Fibroblast of skin of back (primary cell): ENCODE measurements at places on chromosomes 5 and 9.

GRCh38 chr9:124660341-124660801 is 110.7 kb downstream of the NR6A1 start:
- DNase-seq, result peak; percentile 76

DNA sequence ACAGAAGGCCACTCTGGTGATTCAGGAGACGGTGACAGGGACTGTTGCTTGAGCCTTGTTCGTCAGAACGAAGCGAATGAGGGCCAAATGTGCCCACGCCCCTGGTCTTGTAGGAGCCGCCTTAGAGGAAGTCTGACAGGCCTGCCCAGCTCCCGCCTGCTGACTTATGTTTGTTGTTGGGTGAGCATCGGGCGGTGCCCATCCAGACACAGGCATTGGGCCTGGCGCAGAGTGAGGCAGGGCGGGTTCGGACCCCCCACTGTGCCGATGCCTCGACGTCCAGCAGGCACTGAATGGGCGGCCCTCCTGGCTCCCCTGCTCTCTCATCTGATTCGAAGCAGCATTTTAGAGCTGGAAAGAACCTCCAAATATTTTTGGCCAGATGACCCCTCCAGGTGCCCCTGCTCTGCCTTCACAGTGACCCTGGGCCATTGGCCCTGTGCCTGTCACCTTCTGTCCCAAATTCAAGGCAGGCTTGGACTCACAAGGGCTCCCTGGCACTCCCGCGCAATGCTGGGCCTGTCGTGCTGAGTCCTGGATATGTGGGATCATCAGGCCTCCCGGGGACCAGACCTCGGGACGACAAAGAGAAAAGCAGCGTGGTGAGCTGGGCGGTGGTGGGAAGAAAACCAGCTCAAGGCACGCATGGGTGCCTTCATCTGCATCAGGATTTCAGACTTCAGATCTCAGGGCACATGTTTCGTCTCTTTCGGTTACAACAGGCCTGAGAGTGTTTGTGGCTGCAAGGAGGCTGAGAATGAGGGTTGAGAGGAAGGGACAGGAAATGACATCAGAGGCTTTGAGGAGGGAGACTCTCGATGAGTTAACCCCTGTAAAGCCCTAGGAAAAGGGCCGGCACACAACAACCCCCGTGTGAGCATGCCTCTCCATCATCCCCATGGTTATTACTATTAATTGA is 37.1 kb upstream of the OLFM1 start:
- DNase-seq, result no peak

DNA sequence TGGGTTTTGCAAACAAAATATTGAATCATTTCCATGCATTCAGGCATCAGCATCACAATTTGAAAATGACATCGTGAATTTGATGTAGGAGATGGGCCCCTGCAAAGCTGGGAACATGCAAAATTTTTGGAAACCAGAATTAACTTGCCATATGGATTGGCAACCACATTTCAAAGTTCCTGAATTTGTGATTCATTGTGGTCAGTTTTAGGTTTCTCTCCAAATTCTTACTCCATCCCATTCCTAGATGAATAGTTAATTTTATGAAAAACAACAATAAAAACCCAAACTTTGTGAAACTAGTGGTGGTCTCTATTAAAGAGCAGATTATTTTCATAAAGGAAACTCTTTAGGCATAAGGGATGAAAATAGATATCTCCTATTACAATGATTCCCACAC is 107.8 kb upstream of the SLIT3 start:
- no peak for DNase-seq

- DNase-seq, result peak; percentile 80
Observed at GRCh38 chr5:317086-317811, 4.3 kb upstream of the AHRR start.

GRCh38 chr5:145856285-145856818 is 16.5 kb downstream of the GRXCR2 start:
- DNase-seq, result peak; percentile 57

- no peak for DNase-seq
Observed at GRCh38 chr5:23763170-23763569, 255.8 kb downstream of the PRDM9 start.

GRCh38 chr9:82554381-82554780 is 508.6 kb downstream of the RASEF start:
- no peak for DNase-seq

- DNase-seq, result no peak
Observed at GRCh38 chr5:156522651-156523529, 195.9 kb downstream of the SGCD start.

DNA sequence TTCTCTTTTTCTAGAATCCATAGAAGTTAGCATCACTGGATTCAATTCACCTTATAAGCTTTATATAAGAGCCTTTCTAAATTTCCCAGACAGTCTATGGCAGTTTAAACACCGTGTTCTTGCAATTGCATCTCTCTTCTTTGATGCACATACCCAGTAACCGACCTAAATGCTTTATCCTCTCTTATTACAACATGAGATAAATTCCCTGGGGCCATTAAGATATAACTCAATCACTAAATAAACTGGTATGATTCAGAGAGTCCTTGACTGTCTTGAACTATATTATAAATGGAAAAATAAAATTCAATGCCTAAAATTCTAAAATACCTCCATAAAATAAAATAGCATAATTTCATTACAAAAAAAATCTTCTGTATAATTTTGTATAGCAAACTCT is 98.1 kb downstream of the DIRAS2 start:
- no peak for DNase-seq

DNA sequence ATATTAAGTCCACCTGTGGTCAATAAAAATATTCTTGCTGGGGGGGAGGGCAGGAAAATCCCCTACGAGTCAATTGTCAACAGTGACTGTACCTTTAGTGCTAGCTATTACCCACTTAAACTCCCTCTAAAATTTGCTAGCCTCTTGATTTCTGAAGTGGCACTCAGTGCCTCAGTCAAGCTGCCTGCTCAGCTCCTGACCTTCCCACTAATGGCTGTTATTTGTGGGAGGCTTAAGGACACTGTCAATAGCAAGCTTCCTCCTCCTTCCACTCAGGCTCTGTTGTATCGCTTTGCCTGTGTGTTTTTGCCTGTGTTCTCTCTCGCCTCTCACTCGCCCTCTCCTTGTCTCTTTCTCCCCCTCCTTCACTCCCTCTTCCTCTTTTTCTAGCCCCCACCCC is 140.8 kb downstream of the BNC2 start:
- DNase-seq, result no peak

DNA sequence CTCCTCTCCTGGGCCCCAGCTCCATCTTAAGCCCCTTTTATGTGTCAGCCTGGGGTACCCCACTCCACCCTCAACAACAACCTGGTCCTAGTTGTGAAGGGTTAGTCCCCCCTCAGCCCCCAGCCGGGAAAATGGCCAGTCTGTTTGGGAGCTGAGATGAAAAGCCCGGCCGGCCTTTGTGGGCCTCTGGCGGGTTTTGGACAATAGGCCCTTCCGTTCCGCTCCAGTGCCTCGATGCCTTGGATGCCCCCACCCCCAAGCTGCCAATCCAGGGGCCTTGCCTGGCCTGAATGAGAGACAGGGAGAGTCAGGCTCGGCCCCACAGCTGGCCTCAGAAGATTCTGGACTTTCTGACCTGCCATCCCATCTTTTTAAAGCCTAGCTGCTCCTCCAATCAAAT is 9.2 kb downstream of the CNTFR start:
- DNase-seq, result no peak

GRCh38 chr5:154627698-154628678 is 127.2 kb upstream of the LARP1 start:
- DNase-seq, result no peak

DNA sequence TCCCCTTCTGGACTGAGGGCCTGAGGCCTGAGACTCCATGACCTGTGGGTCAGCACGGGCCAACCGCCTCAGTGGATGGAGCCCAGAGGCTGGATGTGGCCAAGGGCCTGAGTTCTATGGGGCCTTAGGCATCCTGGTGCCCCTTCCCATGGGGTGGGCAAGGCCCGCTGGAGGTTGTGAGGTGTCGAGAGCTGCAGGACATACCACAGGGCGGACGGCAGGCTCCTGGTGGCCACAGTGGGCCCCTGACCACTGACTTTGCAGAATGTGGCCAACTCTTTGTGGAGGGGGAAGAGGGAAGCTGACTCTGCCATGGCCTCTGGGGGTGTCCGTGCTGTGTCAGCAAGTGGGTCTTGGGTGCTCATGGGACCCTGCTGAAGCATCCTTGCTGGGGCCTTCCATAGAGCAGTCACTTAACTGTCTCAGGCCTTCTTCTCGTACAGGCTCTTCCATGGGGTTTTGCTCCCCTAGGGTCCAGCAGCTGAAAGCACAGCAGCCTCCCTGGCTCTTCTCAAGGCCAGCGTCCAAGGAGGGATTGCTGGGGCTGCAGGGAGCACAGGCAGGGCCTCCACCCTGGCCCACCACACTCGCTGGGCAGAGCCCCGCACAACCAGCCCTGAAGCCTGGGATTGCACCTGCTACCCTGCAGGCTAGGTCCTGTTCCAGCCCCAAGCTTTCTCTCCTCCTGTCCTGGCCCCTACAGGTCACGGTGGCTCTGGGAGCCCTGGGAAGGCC is 21.6 kb upstream of the SLC9A3 start:
- no peak for DNase-seq

GRCh38 chr9:31137176-31138160 is 1247.0 kb upstream of the ACO1 start:
- DNase-seq, result peak; percentile 93

- peak; percentile 40 for DNase-seq
Observed at GRCh38 chr9:133967024-133967741, 24.9 kb downstream of the VAV2 start.

DNA sequence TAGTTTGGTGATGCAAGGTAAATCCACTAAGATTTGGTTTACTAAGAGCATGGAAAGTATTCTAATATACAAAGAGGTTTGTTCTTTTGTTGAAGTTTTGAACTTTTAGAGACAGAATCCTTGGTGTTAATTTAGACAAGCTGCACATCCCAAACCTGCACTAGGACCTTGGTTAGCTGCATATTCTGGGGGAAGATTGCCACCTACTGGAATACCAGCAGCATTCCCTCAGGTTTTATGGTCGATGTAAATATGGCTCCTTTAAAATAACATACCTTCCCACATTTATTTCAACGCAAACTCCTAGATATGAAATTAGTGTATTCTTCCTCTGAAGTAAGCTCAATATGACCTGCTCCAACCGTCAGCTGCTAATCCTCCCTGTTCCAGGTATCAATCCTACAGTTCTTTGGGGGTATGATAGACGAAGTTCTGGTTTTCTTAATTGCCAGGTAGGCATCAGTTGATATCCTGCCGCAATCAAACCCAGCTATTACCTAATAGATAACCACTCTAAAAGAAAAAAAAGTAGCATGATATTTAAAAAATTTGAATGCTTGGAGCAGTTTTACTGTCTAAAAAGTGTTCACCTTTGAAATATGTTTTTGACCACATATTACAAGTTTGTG is 624.1 kb downstream of the ISL1 start:
- DNase-seq, result peak; percentile 24

- peak; percentile 34 for DNase-seq
Observed at GRCh38 chr5:64634997-64635686, 55.2 kb upstream of the SHISAL2B start.

DNA sequence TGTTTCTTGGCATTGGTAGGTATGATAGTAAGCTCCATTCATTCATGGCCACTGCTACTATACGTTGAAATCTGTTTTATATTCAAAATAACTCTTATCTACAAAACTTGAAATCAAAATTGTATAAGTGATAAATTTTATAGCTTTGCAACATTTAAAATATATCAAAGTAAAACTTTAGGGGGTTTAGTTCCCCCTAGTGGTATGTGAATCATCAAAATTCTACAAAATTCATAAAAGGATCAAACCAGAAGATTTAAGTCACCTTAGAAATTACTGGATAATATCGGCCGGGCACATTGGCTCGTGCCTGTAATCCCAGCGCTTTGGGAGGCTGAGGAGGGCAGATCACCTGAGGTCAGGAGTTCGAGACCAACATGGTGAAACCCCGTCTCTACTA is 243.0 kb upstream of the CDH18 start:
- peak; percentile 3 for DNase-seq

DNA sequence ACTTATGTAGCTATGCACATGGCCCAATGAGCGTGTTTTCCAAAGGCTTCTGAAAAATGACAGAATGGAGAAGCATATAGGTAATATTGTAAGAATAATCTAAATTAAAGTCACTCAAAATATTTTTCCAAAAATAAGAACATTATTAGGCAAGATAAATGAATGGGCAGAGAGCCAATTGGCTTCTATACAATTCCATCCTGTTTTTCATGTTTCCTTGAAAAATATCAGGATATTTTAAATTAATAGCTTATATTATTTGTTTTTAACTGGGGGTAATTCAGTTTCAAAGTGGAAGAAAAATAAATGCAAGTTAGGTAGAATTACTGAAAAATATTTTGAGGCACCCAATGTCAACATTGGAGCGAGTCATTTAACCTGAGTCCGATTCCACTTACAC is 183.5 kb downstream of the PLK2 start:
- DNase-seq, result no peak

DNA sequence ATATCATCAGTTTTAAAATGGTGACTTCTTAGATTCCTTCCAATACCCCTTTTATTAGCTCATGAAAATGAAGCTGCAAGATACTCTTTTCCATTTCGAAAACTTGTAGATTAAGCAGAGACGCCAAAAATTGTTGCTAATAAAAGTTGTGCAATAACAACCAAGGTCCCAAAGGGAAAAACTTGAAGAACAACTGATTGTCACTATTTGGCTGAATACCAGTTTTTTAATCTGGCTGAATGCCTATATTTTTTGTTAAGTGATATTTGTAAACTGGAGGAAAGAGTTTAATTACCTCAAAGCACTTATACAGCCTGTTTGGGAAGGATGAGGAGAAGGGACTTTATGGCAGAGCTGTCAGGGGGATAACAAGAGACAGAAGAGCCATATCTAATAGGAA is 14.6 kb downstream of the C5orf58 start:
- DNase-seq, result no peak
